ENCODE measurements at places on chromosomes 7 and 10. TPM values are rescaled to one million over a fixed set of nuclear protein-coding genes. Genes with fewer than 3 reads are reported as not detected.

GRCh38 chr10:123906296-123906695 lies 14.7 kb upstream of the CPXM2 start:
- no peak for DNase-seq

DNA sequence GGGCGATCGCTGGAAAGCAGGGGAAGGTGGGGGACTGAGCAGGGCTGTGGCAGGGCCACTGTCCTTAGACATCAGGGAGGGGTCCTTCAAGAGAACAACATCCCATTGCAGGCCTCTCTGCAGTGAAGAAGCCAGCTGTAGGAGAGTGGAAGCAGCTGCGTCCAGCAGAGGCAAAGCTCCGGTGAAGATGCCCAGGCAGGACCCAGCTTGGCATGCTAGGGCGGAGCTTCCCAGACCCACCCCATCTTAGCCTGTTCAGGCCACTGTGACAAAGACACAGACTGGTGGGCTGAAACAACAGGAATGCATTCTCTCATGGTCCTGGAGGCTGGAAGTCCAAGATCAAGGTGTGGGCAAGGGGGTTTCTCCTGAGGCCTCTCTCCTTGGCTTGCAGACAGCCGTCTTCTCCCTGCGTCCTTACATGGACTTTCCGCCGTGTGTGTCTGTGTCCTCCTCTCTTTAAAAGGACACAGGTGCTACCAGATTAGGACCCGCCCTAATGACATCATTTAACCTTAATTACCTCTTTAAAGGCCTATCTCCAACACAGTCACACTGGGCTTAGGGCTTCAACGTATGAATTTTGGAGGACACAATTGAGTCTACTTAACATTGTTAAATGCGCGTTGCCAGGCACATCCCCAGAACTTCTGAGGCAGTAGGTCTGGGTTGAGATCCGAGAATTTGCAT lies 178.1 kb upstream of the GRB10 start:
- no peak for DNase-seq

Gene HSPA12A
- 13.1 TPM for total RNA-seq

Gene WEE2
- not detected for total RNA-seq

- no peak for DNase-seq
Measured at GRCh38 chr10:75032813-75033212, 78.6 kb upstream of the SAMD8 start.

Gene STEAP1
- 2.2 TPM for total RNA-seq

GRCh38 chr7:129240119-129240820 lies 15.4 kb downstream of the AHCYL2 start:
- DNase-seq, result no peak
